Astrocyte of the cerebellum (primary cell): ENCODE measurements at places on chromosomes 1 and 21.
A peak's percentile ranks its signal among the peaks of the same experiment; 100 is the strongest.

DNA sequence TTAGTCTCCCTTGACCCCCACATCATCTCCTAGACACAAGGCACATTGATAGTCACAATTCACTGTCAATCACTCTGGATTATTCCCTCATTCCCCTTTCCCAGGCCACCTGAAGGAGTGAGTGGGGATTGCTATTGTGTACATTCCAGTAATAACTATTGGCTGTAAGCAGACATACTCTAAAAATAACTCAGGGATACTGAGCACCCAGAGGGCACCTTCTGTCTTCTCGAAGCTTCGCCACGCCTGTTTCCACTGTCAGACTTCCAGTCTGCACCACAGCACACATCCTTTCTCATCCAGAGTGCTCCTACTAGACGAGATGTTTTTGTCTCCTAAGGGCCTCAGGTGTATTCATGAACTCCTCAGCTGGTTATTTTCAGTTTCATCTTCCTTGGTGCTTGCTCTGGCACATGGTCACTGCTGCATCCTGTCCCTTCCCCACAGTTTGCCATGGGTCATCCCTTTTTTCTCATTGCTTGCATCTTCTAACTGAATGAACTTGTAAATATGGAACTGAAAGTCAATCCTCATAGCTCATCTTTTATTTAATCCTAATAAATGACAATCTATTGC is 848 bp upstream of the APOBEC4 start:
- no peak for DNase-seq

GRCh38 chr1:9426291-9426711 is 113.0 kb upstream of the SLC25A33 start:
- no peak for DNase-seq

- peak; percentile 66 for DNase-seq
These were observed 4.3 kb downstream of the INTS7 start for GRCh38 chr1:212030936-212031528.

GRCh38 chr1:165871311-165872067 is 44.1 kb downstream of the UCK2 start:
- peak; percentile 55 for DNase-seq

- DNase-seq = no peak
These were observed 10.8 kb downstream of the OSBPL9 start for GRCh38 chr1:51627672-51628071.

DNA sequence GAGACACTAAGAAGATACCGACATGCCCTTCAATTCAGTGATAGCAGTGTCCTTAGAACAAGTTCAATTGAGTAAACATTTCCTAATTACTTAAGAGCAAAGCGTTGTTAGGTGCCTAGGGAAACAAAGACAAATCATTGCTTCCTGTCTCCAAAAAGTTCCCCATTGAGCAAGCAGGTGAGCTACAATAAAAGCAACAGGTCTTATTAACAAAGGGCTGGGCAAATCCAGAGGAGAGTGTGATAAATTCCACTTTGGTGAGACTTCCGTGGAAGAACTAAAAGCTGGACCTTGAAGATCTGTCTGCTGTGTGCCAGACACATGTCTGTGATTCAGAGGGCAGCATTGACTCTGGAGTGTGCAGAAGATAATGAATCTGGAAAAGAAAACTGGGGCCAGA is 1.9 kb upstream of the TUT4 start:
- DNase-seq = no peak
